ENCODE measurements at places on chromosomes 2 and 18.
A peak's percentile ranks its signal among the peaks of the same experiment; 100 is the strongest.

DNA sequence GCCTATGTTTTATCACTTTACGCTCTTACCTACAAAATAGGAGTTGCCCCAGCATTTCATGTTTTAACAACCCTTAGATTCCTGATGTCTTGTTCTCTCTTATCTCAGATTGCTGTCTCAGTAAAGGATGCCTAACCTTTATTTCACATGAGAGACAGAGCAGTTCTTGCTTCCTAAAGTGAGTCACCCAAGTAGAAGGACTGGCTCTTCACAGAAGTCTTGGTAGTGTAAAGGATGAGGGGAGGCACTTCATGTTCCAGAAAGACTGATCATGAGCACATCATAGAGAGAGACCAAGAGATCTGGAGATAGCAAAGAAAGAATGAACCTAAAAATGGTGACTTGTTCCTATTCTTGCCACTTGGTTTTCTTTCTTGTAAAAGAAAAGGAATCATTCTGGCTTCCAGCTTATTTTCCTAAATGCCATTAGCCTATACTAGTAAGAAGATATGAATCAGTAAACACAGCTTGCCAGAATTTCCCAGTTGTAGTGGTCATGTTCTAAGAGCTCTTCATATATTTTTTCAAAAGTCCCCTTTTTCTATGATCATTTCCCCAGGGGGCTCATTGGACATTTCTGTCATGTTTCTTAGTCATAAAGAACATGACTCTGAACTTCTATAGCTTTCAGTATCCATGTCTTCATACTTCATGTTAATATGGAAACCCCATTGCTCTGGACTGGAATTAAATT, 54.9 kb downstream of the MAPRE2 start:
- no peak for DNase-seq

GRCh38 chr2:206642075-206643025, at the start of gene FAM237A:
TSS of gene FAM237A (plus strand) at chr2:206642487. CDS start at chr2:206644237, 1,750 bp downstream.
- no peak for DNase-seq

DNA sequence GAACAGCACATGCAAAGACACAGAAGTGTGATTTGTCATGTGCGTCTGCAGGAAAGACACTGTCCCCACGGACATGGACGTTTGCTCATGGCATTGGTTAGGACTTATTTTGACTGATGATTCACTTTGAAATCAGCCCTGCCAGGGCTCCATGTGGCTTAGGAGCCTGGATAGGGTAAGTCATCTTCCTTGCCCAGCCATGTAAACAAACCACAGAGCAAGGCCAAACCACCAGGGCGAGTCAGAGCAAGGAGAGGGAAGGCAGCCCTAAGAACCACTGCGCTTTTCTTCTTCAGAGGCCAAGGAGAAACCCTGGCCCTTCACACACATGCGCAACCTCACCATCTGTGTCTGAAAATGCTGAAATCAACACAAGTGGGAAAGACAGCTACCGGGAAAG, 88.8 kb downstream of the GFPT1 start:
- no peak for DNase-seq

- no peak for DNase-seq
These were observed 10.8 kb downstream of the GGCX start for GRCh38 chr2:85550486-85550885.

GRCh38 chr2:199903111-199903510, 8.0 kb upstream of the C2orf69 start:
- no peak for DNase-seq

DNA sequence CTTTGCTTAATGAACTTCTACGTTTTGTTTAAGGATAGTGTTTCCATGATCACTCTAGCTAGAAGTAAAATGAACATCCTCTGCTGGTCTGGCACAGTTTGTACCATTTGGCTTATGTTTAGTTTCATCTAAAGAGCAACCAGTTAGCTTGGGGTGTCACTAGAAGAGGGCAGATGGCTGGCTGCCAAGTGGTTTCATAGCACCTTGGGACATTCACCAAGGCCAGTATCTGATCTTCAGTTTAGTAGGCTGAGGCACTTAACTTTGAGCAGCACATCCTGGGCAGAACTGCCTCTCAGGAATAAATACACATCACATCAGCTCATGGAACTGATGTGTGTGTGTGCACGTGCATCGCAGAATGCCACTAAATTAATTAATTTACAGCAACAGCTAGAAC, 68.4 kb downstream of the NXPH2 start:
- DNase-seq: peak; percentile 36

GRCh38 chr2:80238692-80239469, 65.7 kb downstream of the LRRTM1 start:
- DNase-seq: no peak

DNA sequence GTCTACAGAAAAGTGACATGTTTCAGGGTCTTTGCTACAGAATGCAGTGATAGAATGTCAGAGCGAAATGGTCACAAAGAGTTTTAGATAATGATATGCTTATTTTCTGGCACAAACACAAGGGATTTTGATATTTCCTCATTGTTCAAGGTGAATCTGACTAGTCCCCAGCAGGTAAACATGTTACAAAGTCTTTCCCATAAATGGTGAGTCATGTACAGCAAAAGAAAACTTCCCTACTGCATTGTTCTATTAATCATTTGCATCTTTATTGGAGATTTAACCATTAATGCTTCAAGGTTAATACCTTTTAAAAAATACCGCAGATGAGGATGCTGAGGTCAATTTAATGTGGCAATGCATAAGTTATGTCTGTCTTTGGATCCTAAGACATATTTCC, 19.1 kb upstream of the TRIB2 start:
- DNase-seq: no peak

DNA sequence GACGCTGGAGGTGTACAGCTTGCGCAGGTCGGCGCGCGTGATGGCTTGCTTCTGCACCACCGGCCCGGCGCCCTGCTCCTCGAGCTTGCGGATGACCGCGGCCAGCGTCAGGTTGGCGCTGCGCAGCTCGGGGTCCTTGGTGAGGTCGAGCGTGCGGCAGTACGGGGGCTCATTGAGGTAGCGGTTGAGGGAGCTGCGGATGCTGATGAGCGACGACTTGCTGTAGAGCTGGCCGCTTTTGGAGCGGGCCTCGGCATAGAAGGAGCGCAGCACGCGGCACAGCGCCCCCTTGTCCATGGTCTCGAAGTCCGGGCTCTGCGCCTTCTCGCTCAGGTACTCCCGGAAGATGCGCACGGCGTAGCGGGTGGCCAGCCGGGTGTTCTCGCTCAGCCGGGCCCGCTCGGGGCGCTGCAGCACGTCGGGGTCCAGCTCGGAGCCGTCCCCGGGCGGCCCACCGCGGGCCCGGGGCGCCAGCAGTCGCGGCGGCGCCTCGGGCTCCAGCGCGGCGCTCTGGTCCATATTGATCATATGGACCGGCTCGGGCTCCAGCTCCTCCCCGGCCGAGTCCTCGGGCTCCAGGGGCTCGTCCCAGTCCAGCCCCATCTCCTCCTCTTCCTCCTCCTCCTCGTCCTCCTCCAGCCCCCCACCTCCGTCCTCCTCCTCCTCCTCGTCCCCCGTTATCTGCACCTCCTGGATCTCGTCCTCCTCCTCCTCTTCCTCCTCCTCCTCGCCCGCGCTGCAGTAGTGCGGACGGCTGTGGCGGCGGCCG, 523 bp downstream of the KCTD1 start:
- DNase-seq: no peak

Measured in NCI-H2029 treated with DMSO at 0.1 percent for 48 hours (cell line).